ENCODE measurements at places on chromosomes 3 and 15.

- DNase-seq, result no peak
These were observed 257.4 kb downstream of the CGGBP1 start for GRCh38 chr3:87801409-87801808.

DNA sequence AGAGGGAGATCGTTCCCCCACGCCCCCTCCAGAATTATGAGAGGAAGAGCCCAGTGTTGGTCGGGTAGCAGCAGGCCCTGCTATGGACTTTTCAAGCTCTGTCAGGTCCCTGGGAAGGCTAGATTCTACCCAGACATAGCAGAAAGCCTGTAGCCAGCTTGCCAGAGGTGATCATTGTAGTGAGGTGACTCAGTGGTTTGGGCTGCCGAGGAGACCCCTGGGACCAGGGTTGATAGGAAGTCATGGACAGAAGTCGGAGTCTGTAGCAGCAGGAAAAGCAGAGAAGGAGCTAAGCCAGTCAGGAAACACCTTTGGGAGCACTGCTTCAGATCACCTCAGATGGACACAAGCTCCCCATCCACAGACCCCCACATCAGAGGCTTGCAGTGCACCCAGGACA lies 67.7 kb downstream of the CCNL1 start:
- DNase-seq, result no peak

DNA sequence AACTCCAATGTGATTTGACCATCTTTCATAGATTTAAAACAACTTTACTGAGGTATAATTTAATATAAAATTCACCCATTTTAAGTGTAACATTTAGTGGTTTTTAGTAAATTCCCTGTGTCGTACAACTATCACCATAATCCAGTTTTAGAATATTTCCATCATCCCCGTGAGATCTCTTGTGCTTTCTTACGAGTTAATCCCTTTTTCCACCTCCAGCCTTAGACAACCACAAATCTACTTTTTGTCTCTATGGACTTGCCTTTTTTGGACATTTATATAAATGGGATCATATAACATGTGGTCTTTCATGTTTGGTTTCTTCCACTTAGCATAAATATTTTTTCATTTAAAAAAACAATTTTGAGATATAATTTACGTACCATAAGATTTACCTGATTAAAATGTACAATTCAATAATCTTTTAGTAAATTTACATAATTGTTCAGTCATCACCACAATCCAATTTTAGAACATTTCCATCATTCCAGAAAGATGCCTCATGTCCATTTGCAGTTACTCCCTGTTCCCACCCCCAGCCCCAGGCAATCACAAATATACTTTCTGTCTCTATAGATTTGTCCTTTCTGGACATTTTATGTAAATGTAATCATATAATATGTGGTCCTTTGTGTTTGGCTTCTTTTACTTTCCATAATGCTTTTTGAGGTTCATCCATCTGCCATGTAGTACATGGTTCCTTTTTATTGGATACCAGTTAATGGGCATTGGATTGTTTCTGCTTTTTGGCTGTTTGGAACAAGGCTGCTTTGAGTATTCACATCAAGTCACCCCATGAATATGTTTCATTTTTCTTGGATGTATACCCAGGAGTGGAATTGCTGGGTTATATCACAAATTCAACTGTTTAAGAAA lies 3.1 kb downstream of the OXSR1 start:
- DNase-seq, result no peak

DNA sequence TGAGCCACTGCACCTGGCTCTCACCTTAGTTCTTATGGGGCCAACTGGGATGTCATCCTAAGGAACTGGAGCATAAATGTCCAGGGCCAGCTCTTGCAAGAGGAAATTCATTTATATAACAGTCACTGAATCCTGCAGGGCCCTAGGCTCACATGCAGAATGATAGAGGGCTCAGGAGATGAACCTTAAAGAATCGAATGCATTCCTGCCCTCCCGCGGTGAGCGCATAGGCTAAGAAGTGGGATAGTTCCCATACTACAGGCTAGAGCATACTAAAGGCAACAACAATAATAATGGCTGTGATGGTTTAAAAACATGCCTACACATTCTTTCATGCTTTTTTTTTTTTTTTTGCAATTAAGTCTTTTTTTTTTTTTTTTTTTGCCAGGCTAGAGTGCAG lies 17.1 kb upstream of the CSRNP1 start:
- no peak for DNase-seq

DNA sequence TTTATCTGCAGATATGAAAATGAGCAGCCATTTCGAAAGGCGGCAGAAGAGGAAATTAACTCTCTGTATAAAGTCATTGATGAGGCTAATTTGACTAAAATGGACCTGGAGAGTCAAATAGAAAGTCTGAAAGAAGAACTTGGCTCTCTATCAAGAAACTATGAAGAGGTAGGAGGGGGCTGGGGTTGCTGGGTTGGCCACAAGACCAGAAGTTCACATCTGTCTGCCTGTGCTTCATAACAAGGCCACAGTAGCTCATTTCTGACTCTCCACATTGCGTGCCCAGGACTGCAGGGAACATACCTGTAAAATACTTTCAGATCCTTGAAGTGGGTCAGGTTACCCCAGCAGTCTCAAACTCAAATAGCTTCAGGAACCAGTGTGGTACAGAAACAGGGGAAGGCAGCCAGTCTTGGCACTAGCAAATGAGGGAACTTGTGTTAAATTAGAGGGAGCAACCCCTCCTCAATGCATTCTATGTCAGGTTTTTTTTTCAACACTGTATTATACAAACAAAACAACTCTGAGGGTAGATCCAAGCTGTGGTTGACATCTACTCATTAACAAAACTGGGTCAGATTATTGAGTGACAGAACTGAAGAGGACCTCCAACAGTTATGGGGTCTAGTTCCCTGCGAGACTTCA lies 48.7 kb downstream of the BFSP2 start:
- DNase-seq, result no peak

DNA sequence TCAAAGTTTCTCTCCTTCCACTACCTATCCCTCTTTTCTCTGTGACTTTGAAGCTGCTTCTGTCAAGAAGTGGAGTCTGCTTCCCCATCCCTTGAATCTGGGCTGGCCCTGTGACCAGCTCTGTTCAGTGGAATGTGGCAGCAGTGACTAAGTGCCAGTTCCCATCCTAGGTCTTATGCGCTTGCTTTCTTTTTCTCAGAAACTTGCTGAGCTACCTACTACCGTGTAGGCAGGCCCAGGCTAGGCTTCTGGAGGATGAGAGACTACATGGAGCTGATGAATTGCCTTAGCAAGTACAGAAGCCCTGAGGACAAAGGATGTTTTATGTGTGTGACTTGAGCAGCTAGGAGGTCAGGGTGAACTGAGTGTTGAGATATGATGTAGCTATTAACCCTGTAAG lies 123.2 kb downstream of the PDCD6IP start:
- DNase-seq, result no peak

DNA sequence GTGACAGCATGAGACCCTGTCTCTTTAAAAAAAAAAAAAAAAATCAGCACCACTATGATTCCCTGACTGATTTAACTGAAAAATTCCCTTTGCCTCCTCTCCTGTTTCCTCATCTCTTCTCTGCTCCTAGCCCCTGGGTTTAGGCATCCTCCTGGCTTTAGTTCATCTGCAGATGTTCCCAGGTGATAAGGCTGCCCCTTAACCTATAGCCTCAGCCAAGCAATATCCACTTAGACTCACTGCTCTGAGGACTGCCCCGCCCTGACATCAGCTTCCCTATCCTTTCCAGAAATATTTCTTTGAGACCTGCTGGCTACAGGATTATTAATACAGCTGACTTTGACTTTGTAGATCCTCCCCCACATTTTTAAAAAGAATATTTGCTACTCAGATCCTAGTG lies 39.4 kb upstream of the HACD2 start:
- DNase-seq, result no peak

- no peak for DNase-seq
These were observed 375.2 kb downstream of the TUSC7 start for GRCh38 chr3:117084739-117085270.

GRCh38 chr3:63557912-63558311 lies 94.6 kb upstream of the SNTN start:
- no peak for DNase-seq

DNA sequence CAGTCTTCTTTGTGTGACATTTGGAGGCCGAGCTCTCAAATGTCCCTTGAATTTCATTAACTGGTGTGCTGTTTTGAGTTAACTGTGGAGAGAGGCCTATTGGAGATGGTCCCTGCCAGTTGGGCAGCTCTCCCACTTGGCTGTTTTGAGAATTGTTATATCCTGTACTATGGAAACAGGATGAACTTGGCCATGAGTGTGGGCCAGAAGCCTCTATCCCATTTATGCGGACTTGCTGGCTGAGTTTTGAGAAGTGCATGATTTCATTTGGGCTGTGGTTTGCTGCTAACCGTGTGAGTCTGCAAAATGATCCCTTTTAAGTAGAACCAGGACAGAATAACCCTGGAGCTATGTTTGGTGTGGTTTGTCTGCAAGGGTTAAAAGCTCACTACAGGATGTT lies 366.0 kb downstream of the PTPRG start:
- peak; percentile 41 for DNase-seq

GRCh38 chr3:142910280-142910679 lies 21.4 kb upstream of the PCOLCE2 start:
- DNase-seq, result no peak

DNA sequence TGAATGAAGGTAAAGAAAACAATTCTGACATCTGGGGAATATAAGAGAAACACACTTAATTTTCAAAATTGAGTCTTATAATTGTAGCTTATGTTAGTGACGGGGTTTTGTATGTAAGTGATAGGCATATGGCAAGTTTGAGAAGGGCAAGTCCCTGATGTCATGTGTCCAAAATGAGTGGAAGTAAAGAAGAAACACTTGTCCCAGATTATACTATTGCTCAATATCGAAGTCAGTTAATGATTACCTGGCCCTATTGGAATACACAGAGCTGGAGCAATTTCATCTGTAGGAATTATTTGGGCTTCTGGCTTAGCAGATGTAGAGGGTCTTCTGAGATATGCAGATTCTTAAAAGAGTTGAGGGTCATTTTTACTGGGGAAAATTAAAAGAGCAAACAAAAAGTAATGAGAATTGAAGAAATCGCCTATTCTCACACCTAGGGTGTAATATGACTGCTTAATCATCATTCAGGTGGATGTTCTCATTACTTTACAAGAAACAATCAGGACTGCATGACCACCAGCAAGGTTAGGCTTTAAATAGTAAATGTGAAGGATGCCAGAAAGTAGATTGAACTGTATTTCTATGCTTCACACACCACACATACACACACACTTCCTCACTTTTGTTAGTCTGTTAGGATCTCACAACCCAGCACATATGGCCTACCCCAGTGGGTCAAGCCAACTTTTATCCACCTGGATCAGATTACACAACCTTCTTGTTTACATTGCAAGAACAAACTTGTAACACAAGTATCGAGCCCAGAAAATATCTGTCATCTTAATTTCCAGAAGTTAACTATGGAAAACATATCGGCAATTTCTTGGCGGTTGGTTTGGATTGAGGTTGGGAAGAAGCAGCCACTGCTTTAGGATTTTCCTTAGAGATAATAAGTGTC lies 183.3 kb upstream of the LRRC3B start:
- no peak for DNase-seq

DNA sequence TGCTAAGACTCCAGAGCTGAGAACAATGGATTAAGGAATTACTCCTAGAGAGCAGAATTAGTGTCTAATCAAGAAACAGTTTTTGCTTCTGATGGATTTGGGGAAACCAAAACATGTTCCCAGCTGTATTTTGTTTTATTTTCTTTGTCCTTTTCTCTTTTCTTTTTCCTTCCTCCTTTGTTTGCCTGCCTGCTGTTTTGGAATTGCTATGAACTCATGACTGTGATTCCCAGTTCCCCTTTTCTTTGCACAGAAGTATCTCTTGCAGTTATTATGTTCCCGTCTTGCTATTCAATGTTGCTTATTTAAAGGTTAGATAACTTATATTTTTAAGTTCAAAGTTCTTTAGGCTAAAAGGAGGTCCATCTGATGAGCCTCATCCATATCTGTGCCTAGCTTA lies 77.0 kb upstream of the GBE1 start:
- DNase-seq, result no peak

DNA sequence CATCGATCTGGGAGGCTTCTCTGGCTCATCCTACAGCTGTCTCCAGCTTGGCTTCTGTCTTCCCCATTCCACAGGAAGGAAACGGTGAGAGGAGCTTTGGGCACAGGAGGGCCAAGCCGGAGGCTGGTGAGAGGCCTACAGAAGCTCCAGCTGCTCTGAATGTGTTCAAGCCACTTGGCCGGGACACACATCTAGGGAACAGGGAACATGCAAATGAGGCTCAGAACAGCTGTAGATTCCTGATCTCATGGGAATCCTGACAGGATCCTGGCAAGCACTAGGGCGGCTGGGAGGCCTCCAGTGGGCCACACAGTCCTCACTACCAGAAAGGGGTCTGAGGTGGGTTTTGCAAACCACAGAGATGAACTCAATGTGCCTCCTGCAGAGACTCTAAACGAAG lies 13.7 kb downstream of the SEMA5B start:
- DNase-seq, result no peak

- DNase-seq, result no peak
These were observed 208.8 kb upstream of the CTDSPL start for GRCh38 chr3:37652851-37653250.

- no peak for DNase-seq
These were observed 443.0 kb upstream of the ADAMTS9 start for GRCh38 chr3:65130782-65131181.
